MCF 10A (cell line): ENCODE measurements at places on chromosomes 16 and 17. TPM values are rescaled to one million over a fixed set of nuclear protein-coding genes. Genes with fewer than 3 reads are reported as not detected.

- H3K27ac ChIP-seq: no peak overlapping the region
- H3K36me3 ChIP-seq: peaks cover 31% of the 10 kb centered on the region
- H3K27me3 ChIP-seq: no peaks in the 10 kb centered on the region
- H3K4me1 ChIP-seq: no peaks in the 10 kb centered on the region
- H3K4me3 ChIP-seq: no peak overlapping the region
- DNase-seq: no peak
Measured at GRCh38 chr16:53933407-53933806, 229.5 kb downstream of the FTO start.

DNA sequence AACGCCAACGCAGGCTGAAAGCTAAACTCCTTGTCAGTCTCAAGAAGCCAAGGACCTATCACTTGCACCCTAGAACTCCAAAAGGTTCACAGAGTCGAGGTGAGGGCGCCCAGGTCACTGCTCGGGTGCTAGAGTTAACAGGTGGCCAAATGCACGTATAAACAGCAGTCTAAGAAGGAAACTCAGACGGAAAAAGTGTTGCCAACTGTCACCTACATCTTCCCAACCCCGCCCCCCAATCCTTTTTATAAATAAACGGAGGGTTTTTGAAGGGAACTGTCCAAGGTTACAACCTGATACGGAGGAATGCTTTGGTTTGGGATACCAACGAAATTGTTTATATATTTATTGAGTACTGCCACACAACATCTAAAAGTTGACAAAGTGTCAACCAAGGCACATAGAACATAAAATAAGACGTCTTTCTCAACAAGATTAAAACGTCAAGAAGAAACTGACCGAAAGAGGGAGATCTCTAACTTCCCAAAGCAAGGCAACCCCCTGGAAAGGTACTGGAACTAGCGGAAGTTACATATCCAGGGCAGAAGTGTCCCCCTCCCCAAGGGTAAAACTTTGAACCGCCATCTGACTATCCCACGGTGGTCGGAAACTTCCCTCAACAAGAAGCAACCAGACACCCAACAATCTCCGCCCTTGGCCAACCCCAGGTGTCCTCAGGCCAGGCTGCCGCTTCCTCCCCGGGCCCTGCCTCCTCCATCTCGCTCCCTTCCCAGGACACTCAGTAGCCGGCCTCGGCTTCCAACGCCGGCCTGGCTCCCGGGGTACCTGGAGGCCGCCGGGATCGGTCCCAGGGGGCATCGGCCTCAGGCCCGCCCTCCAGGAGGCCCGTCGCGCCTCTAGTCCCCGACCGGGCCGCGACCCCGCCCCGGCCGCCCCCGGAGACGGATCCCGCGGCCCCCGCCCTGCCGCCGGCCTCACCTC is 982 bp downstream of the SPAG9 start:
- peaks cover 24% of the 10 kb centered on the region for H3K4me1 ChIP-seq
- H3K27ac ChIP-seq: peak overlapping the region; percentile 100
- no peaks in the 10 kb centered on the region for H3K27me3 ChIP-seq
- peak; percentile 52 for DNase-seq
- peaks cover 11% of the 10 kb centered on the region for H3K36me3 ChIP-seq
- H3K4me3 ChIP-seq: peak overlapping the region; percentile 96

DNA sequence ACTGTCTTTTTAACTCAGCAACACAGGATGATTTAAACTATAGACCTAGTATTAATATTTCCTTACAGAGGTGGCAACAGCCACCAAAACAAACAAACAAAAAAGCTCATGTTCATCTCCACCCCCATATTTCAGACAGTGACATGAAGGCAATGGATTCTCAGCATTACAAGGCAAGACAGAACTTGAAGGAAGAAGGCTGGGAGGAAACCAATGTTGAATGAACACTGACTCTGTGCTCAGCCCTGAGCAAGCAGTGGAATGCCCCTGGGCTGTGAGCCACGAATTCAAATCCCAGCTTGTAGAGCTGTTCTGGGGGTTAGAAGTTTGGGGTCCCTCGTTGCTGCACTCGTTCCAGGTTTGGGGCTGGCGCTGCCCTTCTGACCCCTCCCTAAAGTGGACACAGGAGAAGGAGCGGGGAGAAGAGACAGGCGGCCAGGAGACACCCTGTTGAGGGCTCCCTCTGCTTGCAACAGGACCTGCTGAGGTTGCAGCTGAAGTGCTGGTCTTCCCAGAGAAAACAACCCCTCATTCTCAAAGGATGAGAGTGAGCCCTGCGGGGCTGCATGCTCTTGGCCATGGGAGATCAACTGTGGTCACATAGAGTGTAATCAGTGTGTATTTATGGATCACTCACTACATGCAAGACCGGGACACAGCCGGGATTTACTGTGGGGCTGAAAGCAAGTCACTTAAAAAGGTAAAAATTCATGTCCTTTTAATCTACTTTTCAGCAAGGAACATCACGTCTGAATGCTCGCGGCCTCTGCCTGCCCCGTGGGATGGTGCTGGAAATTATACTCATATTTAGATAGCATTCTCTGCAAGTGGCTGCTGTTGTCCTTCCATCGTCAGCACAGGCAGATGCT is 34.3 kb downstream of the MYH3 start:
- peaks cover 5% of the 10 kb centered on the region for H3K4me1 ChIP-seq
- H3K27ac ChIP-seq: peak overlapping the region; percentile 8
- DNase-seq: peak; percentile 33
- H3K36me3 ChIP-seq: no peaks in the 10 kb centered on the region

TANGO6 gene
- total RNA-seq: 14.6 and 21.8 TPM in 2 replicates

SLC52A1 gene
- not detected in 2 replicates for total RNA-seq

- no peaks in the 10 kb centered on the region for H3K36me3 ChIP-seq
- peaks cover 69% of the 10 kb centered on the region for H3K27me3 ChIP-seq
- H3K4me1 ChIP-seq: no peaks in the 10 kb centered on the region
- no peak overlapping the region for H3K27ac ChIP-seq
- no peak for DNase-seq
Measured at GRCh38 chr17:73506470-73507435, 137.5 kb downstream of the SDK2 start.

DNA sequence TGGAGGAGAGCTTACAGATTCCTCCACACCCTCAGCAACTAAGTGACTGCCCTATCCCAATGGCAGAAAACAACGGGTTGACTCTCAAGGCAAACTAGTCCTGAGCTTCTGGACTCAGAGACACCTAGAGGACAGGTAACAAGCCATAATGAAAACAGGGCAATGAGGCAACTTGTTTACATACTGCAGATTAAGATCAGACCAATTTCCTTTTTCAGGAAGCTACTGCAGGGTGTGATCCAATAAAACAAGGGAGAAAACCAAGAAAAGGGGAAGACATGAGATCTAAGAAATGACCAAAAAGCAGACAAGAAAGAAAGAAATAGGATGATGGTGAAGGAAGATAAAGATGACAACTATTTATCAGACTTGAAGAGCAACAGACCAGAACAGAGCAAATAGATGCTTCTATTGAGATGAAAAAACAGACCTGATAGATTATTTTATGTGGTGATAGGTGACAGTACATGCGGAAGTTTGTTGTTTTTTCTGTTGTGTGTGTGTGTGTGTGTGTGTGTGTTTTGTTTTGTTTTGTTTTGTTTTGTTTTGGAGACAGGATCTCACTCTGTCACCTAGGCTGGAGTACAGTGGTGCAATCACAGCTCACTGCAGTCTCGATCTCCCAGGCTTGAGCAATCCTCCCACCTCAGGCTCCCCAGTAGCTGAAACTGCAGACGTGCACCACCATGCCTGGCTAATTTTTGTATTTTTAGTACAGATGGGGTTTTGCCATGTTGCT is 120.7 kb downstream of the GAS7 start:
- no peak for DNase-seq
- no peaks in the 10 kb centered on the region for H3K36me3 ChIP-seq
- no peak overlapping the region for H3K27ac ChIP-seq
- no peak overlapping the region for H3K4me3 ChIP-seq
- H3K27me3 ChIP-seq: no peaks in the 10 kb centered on the region

- H3K4me3 ChIP-seq: no peak overlapping the region
- H3K36me3 ChIP-seq: no peaks in the 10 kb centered on the region
- no peaks in the 10 kb centered on the region for H3K4me1 ChIP-seq
- DNase-seq: peak; percentile 43
Measured at GRCh38 chr16:50265260-50265659, 1.1 kb upstream of the ADCY7 start.

DNAH17 gene
- not detected in 2 replicates for total RNA-seq

DNA sequence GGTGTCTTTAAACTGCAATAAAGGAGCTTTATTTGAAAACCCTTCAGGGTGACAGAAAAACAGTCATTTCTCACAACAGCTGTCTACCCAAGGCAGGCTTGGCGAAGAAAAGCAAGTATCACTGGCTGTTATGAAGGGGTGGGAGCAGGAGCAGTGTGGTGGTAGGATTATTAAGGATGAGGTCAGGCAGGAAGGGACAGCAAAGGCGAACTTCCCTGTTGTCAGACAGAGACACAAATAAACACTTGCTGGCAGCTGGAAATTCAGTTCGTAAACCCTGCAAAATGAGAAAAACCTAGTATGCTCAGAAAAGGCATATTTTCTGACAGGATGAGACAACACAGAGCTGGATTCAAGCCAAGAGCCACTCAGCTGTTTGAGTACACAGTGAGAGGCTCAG is 416.3 kb upstream of the CDH5 start:
- H3K27me3 ChIP-seq: no peaks in the 10 kb centered on the region
- H3K4me3 ChIP-seq: no peak overlapping the region
- no peak for DNase-seq
- H3K27ac ChIP-seq: no peak overlapping the region
- no peaks in the 10 kb centered on the region for H3K4me1 ChIP-seq

DNA sequence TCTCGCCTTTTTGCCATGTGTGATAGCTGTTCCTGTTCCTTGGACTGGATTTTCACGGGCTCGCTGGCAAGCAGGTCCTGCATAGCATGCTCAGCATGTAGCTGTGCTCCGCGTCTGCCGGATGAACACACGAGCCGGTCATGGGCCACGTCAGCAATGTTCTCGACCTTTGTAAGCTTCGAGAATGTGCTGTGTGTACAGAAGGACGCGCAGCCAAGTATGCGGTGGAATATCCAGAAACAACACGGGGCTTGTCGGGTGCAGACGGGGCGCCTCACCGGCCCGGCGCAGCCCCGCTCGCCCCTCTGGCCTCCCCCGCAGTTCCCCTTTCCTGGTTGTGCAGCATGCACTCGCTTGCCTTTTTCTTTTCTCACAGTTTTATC is 42.2 kb downstream of the RPTOR start:
- H3K4me1 ChIP-seq: peaks cover 15% of the 10 kb centered on the region
- no peak for DNase-seq
- peaks cover 7% of the 10 kb centered on the region for H3K36me3 ChIP-seq
- H3K27ac ChIP-seq: no peak overlapping the region
- no peaks in the 10 kb centered on the region for H3K27me3 ChIP-seq
- H3K4me3 ChIP-seq: no peak overlapping the region

GRCh38 chr16:68283346-68283745 is 19.0 kb downstream of the SLC7A6 start:
- H3K27me3 ChIP-seq: no peaks in the 10 kb centered on the region
- DNase-seq: no peak
- peaks cover 20% of the 10 kb centered on the region for H3K4me1 ChIP-seq
- H3K27ac ChIP-seq: peak overlapping the region; percentile 13
- no peak overlapping the region for H3K4me3 ChIP-seq
- H3K36me3 ChIP-seq: peaks cover 78% of the 10 kb centered on the region

KIFC3 gene
- total RNA-seq: 97.1 and 120 TPM in 2 replicates

DNA sequence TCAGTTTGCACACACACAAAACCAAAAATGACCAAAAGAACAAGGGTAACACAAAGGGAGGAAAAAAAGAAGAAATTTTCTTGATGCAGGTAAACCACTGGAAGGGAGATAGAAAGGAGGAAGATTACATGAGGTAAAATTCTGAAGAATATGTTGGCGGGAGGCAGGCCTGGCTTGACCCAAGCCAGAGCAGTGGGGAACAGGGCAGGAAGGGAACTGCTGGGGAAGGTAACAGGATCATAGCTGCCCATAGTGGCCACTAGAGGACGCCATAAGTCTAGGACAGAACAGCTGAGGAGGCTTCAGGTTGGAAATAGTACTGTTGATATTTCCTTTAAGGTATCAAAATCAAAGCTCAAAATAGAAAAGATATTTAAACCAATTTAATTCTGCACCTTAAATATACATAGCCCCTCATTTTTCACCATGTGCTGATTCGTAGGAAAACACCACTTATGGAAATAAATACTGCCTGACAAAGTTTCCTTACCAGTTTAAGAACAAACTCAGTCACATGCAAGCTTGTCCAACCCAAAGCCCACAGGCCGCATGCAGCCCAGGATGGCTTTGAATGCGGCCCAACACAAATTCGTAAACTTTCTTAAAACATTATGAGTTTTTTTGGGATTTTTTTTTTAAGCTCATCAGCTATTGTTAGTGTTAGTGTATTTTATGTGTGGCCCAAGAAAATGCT is 15.5 kb downstream of the VPS35 start:
- H3K27me3 ChIP-seq: no peaks in the 10 kb centered on the region
- no peaks in the 10 kb centered on the region for H3K4me1 ChIP-seq
- no peak overlapping the region for H3K27ac ChIP-seq
- peaks cover 92% of the 10 kb centered on the region for H3K36me3 ChIP-seq

DNA sequence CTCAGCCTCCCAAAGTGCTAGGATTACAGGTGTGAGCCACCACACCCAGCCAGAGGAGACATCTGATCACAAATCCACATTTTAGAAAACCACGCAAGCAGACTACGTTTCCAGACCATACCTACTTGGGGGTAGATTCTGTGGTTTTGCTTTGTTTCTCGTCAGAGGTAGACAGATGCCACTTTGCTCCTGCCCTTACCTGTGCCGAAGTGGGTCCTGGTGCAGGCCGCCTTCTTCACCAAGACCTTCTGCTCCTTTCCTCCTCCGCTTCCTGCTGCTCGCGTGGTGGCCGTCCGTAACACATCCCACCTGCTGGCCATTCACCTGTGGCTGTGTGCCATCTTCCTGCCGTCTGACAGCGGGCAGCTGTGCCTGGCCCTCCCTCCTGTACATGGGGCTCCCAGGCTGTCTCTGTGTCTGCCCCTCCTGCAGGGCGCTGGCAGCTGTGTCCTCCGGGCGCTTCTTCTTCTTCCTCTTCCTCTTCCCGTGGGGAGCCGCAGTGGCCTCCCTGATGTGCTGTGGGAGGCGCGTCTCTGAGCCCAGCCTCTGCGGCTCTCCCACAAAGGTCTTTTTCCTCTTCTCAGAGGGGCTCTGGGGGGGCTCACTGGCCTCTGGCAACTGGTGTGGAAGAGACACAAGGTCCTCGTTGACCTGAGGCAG is 21.2 kb upstream of the CYTH1 start:
- peaks cover 79% of the 10 kb centered on the region for H3K36me3 ChIP-seq
- no peak for DNase-seq
- peaks cover 5% of the 10 kb centered on the region for H3K4me1 ChIP-seq
- no peaks in the 10 kb centered on the region for H3K27me3 ChIP-seq

DNA sequence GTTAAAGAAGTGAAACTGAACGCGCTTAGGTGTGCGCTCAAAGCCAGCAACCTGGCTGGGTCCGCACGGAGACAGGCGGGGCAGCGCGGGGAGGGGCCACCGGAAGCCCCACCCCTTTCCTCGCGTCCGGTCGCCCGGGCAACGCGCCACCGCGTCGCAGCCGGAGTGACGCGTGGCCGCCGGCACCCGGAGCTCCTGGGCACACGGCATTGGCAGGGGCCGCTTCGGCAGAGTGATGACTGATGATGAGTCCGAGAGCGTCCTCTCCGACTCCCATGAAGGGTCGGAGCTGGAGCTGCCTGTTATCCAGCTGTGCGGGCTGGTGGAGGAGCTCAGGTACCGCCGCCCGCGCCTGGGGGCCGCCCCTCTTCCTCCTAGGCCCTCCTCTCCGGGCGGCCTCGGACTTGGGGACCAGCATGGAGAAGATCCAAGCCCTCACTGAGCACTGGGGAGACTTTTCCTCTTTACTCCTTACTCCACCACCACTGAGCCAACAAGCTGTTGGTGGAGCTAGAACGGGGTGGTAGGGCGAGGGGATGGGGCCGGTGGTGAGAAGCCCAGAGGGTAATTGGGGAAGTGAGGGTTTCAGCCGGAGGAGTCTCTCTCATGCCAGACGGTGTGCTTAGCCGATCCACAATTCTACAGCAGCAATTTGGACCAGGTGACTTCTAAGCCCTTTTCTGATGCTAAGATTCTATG is 44.9 kb downstream of the PRSS54 start:
- peak overlapping the region; percentile 35 for H3K27ac ChIP-seq
- H3K36me3 ChIP-seq: no peaks in the 10 kb centered on the region
- H3K4me1 ChIP-seq: no peaks in the 10 kb centered on the region
- peak overlapping the region; percentile 85 for H3K4me3 ChIP-seq
